ENCODE measurements at places on chromosomes 16 and 17.

- DNase-seq = no peak
These were observed 77.5 kb upstream of the MSI2 start for GRCh38 chr17:57178839-57179238.

DNA sequence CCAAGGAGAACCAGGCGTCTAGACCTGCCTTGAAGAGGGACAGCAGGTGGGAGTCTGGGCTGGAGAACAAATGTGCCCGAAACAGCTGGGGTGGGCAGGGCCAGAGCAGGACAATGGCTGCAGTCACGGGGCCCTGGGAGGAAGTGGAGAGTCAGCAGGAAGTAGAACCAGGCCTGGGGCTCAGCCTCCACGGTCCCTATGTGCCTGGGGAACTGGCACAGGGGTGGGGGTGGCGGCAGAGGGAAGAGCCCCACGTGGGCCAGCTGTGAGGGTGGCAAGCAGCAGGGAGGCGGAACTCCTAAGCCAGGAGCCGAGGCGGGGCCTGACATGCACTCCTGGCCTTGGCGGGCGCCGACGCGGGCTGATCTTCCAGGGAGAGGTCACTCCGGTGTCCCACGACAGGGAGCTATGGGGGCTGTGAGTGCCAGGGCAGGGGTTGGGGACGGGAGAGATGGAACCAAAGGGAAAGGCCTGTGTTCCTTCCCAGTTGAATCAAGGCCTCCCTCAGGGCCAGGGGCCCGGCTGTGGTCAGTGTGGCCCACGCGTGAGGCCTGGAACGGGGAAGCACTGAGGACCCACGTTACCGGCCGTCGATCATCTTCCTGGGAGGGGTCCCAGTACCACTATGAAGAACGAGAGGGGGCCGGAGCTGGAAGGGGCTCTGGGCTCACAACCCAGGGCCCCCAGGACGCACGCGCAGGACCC, 42.7 kb downstream of the TIMM22 start:
- no peak for DNase-seq

DNA sequence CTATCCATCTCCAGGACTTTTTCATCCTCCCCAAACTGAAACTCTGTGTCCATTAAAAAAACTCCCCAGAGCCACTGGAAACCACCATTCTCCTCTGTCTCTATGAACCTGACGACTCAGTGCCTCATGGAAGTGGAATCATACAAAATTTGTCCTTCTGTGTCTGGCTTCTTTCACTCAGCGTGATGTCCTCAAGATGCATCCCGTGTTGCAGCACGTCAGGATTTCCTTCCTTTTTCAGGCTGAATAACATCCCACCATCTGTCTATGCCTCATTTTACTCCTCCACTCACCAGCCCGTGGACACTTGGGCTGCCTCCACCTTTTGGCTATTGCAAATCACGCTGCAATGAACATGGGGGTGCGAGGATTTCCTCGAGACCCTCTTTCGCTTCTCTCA, 12.6 kb upstream of the ALDH3A1 start:
- DNase-seq = no peak

DNA sequence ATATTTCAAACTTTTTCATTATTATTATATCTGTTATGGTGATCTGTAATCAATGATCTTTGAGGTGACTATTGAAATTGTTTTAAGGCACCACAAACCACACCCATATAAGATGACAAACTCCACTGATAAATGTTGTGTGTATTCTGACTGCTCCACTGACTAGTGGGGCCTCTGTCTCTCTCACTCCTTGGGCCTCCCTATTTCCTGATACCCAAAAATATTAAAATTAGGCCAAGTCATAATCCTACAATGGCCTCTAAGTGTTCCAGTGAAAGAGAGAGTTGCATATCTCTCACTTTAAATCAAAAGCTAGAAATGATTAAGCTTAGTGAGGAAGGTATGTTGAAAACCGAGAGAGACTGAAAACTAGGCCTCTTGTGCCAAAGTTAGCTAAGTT, 23.4 kb downstream of the CYLD start:
- DNase-seq = no peak

GRCh38 chr17:77140878-77141767, at the start of gene SEC14L1:
Gene SEC14L1 (plus strand): TSS chr17:77140969. CDS start chr17:77143597, 2,628 bp downstream.
- DNase-seq = peak; percentile 49

GRCh38 chr17:66411520-66411919, 109.1 kb downstream of the PRKCA start:
- no peak for DNase-seq

- DNase-seq = no peak
These were observed 2.4 kb downstream of the TMEM101 start for GRCh38 chr17:44012391-44012790.

- DNase-seq = no peak
These were observed 168.1 kb upstream of the PIRT start for GRCh38 chr17:11005940-11006339.

- DNase-seq = no peak
These were observed 29.9 kb downstream of the TSC2 start for GRCh38 chr16:2077696-2078095.

- no peak for DNase-seq
These were observed 131.0 kb downstream of the PRKCB start for GRCh38 chr16:23966597-23967394.

DNA sequence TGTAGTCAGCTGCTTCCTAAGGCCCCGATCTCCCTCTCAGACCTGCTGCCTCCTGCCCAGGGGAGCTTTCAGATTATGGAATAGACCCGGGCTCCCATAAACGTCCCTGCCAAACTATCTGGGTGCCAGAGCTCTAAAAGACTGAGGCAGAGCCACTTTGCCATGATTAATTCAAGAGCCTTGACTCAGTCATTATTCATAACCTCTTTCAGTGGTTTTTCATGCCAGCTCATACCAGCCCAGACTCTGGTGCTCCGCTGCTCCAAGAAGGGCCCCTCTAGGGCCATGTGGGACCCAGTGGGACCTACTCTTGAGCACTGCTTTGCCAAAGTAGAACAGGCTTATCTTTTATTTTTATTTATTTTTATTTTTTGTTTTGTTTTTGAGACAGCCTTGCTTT, 23.9 kb downstream of the DNAI2 start:
- DNase-seq = peak; percentile 64
